Vagina (tissue), 2 donors: ENCODE measurements at places on chromosomes 3 and 15.

DNA sequence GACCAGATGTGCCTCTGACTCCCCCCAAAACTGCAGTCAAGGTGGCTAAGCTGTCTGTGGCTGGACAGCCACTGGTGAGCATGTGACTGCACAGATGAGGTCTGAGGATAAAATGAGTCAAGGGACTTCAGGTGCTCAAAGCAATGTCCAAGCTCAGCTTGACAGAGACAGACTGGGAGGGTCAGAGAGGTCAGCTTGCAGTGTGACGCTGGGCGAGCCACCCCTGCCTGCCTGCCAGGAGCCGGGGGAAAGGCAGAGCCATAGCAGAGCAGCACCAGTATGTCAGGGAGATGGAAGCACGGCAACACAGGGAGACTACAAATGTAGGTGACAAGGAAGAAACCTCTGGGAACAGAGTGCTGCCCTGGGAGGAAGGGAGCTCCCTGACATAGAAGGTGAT is 399.4 kb downstream of the OCA2 start:
- DNase-seq = no peak

DNA sequence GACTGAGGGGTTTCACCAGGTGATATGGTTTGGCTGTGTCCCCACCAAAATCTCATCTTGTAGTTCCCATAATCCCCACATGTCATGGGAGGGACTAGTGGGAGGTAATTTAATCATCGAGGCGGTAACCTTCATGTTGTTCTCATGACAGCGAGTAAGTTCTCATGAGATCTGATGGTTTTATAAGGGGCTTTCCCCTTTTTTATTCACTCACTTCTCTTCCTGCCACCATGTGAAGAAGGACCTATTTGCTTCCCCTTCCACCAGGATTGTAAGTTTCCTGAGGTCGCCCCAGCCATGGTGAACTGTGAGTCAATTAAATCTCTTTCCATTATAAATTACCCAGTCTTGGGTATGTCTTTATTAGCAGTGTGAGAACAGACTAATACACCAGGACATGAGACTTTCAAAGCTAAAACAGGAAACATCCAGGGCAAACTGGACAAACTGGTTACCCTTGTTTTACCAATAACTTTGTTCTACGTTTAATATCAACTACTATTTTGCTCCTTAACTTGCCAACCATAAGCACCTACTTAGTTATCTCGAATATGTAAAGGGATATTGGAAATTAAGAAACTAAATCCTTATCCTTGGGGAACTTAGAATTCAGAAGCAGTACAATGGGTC is 98.2 kb downstream of the MYH15 start:
- DNase-seq = no peak

DNA sequence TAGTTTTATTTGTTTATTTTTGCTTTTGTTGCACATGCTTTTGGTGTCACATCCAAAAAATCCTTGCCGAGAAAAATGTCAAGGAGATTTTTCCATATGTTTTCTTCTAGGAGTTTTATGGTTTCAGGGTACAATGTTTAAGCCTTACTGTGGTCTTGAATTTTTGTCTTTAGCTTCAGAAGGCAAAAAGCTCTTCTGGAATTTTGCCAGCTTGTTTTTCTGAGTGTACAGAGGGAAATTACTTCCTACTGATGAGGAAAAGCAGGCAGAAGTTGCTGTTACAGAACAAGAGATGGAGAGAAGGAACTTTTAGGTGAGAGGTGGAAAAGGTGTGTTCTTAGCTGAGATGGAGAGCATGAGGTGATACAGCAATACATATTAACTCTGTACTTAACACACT is 59.6 kb downstream of the UBE2E2 start:
- no peak for DNase-seq

DNA sequence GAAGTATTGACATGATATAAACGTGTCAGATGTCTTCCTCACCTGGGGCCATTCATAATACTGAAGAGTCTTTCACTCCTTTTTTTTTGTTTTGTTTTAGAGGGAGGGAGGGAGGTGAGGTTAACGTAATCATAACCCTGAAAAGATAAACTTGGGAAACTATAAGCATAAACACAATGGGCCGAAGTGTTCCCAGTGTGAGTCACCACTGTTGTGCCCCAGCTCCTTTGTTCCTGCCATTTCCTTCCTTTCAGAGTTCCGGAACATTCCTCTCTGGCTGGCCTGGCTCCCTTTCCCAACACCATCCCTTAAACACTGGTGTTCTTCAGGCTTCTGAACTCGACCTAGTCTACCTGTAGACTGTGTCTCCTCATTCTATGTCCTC is 18.6 kb downstream of the PLD1 start:
- DNase-seq = no peak

- no peak for DNase-seq
Observed at GRCh38 chr3:191743283-191743682, 282.3 kb downstream of the PYDC2 start.

GRCh38 chr15:90780916-90781315 is 63.8 kb downstream of the BLM start:
- DNase-seq = no peak

- no peak for DNase-seq
Observed at GRCh38 chr3:171895291-171895690, 52.1 kb downstream of the TMEM212 start.

DNA sequence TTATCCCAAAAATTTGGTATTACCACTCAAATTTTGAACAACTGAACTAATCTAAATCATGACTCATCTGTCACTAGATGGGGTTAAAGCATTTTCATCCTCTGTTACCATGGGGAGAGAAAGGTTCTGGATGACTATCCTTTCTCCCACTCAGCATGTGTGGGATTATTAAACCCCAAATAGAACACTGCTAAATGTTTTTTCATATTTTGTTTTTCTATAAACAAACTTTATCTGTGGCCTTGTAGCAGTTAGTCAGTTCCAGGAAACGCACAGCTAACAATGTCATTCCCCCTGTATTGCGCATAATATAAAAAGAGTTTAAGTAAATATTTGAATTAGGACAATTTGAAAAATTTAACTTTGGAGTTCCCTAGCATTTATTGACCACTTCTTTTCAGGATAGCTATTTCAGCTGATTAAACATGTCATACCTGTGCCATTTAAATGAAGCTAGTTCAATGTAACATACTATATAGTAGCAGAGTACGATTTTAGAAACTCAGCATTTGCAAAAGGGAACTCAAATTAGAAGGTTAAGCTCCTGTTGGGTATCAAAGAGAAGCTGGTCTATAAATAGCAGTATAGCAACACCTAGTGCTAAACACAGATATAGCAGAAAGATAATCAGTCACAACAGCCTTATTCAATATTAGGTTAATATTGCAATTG is 9.2 kb upstream of the TMEM212 start:
- DNase-seq = no peak

DNA sequence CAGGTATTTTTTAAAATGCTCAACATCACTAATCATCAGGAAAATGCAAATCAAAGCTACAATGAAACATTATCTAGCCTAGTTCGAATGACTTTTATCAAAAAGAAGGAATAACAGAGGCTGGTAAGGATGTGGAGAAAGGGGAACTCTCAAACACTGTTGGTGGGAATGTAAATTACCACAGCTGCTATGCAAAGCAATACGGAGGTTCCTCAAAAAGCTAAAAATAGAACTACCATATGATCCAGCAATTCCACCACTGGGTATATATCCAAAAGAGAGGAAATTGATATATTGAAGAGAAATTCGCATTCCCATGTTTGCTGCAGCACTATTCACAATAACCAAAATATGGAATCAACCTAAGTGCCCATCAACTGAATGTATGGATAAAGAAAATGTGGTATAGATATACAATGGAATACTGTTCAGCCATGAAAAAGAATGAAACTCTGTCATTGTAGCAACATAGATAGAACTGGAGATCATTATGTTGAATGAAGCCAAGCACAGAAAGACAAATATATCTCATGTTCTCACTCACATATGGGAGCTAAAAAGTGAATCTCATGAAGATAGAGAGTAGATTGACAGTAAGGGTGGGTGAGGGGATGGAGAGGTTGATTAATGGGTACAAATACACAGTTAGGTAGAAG is 19.7 kb upstream of the CLN6 start:
- DNase-seq = no peak
